ENCODE measurements at places on chromosomes 5 and 9.

- peak; percentile 83 for DNase-seq
Measured at GRCh38 chr5:59543821-59544442, 349.6 kb downstream of the PDE4D start.

- DNase-seq: no peak
Measured at GRCh38 chr9:110952540-110952859, 85.8 kb downstream of the LPAR1 start.

- DNase-seq: peak; percentile 21
Measured at GRCh38 chr5:8013948-8014710, 145.2 kb downstream of the MTRR start.

DNA sequence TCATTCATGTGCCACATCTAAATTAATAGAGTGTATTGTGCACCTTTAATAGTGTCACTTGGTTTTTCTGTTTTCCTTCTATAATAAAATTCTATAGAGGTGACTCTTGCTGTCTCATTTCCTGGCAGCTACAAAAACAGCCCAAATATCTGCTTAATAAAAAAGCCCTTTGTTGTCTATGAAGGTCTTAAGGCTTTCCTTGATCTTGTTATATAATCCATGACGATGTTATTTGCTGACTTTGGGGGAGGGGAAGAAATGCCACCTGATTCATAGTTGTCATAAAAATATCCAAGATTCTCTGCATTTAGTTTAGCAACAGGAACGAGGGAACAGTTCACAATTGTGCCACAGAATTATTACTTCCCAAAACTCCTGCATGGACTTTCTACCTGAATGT, 31.3 kb downstream of the CPEB4 start:
- DNase-seq: peak; percentile 73

GRCh38 chr9:97918611-97919010, 3.7 kb downstream of the TRMO start:
- no peak for DNase-seq

GRCh38 chr5:14313986-14314690, 171.0 kb downstream of the TRIO start:
- DNase-seq: no peak

- peak; percentile 23 for DNase-seq
Measured at GRCh38 chr5:77180167-77181081, 30.1 kb upstream of the PDE8B start.

- DNase-seq: peak; percentile 31
Measured at GRCh38 chr5:115850744-115851416, 9.1 kb downstream of the AP3S1 start.

- DNase-seq: peak; percentile 62
Measured at GRCh38 chr9:3751125-3751758, 225.4 kb upstream of the RFX3 start.

DNA sequence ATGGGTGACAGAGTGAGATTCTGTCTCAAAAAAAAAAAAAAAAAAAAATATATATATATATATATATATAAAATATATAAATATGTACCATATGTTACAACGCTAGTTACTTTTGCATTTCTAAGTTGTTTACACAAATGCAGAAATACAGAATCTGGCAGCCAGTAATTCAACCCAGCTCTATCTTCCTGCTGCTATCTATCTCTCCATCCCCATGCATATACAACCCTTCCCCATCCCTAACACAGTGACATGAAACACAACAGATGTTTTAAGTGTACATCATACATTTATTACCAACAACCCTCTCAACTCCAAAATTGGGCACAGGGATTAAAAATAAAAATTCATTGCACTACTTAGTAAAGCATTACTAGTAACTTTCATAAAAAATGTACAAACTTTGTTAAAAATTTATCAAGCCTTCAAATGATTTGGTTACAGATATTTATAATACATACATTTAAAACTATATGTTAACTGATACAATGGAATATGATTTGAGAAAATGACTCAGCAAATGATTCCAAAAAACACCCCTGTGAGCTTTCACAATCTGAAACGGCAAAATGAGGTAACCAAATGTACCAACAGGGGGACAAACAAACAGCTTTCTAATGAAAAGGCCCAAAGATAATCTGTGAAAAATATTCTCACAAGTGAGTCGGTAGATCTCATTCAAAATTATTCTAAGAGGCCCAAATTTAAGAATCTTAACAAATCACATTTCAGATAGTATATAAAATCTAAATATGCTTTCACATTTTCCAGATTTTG, 63.8 kb downstream of the RNF38 start:
- DNase-seq: no peak

DNA sequence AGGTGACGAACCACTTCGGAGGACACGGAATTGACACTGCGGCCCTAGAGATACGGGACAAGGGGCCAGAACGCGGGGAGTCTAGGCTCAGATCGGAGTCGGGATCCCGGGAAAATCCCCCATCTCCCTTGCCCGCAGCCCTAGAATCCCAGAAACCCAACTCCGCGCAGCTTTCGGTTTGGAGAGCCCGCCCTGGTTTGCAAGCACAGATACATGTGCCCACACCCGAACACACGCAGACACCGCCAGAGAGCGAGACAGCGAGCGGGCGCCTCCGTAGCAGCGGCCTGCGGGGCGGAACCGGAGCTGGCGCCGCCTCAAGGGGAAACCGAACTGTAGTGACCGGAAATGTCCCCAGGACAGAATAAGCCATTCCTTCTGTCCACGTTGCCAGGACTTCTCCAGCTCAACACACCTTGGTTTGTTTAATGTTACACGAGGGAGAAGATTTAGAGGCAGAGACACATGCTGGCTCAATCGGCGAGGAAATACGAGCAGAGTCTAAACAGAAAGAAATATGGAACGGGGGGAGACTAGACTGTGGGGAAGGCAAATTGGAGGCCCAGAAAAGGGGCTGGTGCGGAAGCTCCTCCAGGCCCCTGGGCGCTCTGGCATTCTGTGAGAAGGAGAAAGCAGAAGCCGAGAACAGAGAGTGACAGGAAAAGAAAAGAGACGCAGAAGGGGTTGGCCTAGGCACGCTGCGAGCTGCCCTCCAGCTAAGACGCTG, 2.9 kb upstream of the PAX5 start:
- DNase-seq: peak; percentile 35

DNA sequence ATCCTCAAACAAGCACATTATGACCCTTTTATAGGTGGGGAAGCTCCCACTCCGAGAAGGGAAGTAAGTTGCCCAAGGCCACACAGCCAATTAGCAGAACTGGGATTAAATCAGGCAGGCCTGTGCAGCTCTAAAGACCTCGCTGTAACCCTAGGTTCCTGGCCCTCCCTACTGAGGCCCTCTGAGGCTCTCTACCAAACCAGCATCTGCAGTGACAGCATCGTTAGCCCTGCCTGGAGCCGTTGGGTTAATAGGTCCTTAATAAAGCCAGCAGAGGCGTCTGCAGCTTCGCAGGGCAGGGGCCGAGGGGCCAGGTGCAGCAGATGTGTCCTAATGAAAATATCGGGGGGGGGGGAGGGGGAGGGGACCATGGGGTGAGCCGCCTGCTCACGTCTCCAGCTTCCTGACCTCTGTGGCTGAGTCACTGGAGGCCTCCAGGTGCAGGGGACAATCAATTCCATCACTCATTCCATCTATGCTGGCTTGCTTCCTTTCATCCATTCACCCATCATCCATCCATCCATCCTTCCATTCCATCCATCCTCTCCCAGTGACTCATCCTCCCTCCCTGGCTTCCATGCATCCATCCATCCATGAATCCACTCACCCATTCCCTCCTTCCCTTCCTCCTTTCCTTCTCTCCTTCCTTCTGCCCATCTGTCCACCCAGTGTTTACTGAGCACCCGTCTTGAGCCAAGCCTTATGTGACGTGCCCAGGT, 203.9 kb downstream of the C9orf50 start:
- DNase-seq: peak; percentile 71

GRCh38 chr9:133844881-133845410, 106.8 kb upstream of the SARDH start:
- no peak for DNase-seq

GRCh38 chr5:86688406-86688805, 70.7 kb downstream of the COX7C start:
- peak; percentile 58 for DNase-seq

DNA sequence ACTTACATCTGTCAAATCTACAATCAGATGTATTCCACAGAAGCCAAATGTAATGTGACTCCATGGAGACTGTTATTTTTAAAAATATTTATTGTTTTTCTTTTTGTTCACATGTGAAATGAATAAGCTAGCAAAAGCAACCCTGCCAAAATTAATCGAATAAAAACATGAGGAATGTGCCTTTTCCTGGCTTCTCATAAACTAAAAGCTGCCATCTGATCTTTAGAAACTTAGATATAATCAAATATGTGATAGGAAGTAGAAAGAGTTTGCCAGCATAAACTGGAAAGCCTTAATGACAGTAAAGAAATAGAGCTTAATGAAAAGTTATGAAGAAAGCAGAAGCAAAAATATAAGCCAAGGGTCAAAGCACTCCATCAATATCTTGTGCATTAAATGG, 1724.7 kb upstream of the WWC1 start:
- no peak for DNase-seq

- DNase-seq: no peak
Measured at GRCh38 chr9:75974016-75974766, 83.7 kb downstream of the PCSK5 start.

DNA sequence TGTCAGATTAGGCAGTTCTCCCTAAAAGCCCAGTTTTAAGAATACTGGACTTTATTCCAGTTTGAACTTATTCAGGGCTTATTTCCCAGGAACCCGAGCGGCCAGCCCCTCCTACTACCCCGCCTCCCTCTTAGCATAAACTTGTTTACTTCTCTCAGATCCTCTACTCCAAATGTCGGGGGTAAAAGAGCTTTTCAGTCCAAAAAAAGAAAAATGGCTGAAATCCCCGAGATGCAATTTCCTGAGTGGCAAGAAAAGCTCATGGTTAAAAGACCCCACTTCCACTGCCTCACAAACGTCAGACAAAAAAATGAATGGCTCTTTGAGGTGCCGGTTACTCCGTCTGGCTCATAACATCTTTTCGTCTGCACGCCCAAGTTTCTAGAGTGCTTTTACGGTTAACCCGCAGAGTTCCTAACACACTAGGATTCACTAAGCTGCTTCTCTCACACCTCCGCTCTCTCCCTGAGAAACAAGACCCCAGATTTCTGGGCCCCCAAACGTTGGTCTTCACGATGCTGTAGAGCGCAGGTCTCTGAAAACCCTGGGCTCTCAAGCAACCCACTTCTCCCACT, 402 bp downstream of the BRD8 start:
- DNase-seq: peak; percentile 19

DNA sequence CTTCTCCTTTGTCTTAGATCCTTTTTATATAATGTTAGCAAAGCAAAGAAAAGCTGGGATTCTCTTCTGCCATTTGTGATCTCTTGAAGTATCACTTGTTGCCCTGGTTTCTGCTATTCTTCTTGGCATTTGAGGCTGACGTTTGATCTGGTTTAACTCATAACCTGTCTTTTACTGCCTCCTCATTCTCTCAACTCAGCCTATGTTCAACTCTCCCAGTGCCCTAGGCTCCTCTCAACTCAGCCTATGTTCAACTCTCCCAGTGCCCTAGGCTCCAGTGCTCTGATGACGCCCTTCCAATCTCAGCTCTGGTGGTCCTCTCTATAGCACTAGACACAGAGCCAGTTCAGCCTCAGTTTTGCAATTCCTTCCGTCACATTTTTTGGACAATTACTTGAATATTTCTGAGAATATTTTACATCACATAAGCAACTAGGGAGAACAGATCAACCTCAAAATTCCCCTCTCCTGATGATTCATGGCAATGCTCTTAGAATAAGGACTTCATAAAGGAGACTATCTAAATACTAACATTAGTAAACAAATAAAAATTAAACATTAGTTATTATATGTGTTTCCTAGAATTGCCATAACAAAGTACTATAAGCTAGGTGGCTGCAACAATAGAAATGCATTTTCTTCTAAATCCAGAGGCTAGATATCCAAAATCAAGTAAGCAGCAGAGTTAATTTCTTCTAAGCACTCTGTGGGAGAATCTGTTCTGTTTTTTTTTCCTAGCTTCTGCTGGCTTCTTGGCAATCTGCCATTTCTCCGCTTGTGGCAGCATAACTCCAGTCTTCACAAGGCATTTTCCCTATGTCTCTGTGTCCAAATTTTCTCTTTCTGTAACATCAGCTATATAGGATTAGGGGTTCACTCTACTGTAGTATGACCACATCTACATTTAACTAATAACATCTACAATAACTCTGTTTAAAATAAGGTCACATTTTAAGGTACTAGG, 662.1 kb upstream of the FTMT start:
- DNase-seq: peak; percentile 11

- DNase-seq: no peak
Measured at GRCh38 chr5:82417776-82418607, 139.8 kb upstream of the RPS23 start.

GRCh38 chr9:87878989-87879511, 3.6 kb upstream of the SPATA31E1 start:
- DNase-seq: peak; percentile 73

- DNase-seq: peak; percentile 90
Measured at GRCh38 chr5:181246276-181247049, 2.8 kb upstream of the RACK1 start.

DNA sequence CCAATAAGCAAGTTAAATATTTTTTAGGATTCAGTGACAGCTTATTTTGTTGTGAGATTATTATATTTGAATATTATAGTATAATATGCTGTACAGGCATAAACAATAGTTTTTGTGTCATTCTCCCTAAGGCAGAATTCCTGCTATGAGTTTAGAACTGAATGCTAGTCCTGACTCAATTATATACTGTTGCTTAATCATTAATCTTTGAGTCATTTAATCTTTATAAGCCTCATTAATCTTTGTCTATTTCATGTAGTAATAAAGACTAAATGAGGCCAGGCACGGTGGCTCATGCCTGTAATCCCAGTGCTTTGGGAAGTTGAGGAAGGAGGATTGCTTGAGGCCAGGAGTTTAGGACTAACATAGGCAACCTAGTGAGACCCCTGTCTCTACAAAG, 3.6 kb upstream of the DCP2 start:
- peak; percentile 69 for DNase-seq

GRCh38 chr9:131982102-131982501, 97.6 kb downstream of the MED27 start:
- DNase-seq: no peak

DNA sequence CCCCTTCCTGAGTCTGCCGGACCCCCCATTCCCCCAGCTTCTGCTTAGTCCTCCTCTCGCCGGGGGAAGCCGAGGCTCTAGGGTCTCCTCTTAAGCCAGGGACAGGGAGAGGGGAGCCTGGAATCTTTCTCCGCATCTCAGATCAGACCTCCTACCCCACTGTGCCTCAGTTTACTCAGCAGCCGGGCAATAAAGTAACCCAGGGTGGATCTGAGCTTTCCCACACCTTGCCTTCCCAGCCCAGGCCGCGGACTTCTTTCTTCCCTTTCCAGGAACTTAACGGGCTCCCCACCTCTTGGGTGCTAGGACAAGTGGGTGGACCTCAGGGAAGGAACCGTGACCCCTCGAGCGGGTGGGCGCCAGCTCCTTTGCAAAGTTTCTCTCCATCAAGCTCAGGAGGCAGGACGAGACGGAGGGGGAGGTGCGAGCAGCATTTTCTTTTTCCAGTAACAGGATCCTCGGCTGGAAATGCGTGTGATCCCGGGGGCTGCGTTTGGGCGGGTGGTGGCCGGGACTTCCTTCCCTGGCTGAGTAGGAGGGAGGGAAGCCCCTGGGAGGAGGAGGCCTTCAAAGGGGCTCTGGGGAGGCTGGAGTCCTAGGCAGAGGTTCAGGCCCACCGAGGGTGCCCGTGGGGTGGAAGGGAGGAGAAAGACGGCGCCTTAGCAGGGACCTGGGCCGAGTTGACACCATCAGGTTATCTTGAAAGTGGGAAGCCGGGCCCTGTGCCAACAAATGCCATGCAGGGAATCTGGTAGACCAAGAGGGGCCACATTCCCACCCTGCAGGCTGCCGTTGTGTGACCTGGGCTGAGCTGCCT, 795 bp downstream of the DAB2IP start:
- DNase-seq: no peak

GRCh38 chr9:93302586-93303257, 118.8 kb downstream of the WNK2 start:
- DNase-seq: peak; percentile 61

All from kidney tubule cell (primary cell).